Esophagus mucosa (tissue), 1 donor: ENCODE measurements at places on chromosomes 16 and 17. TPM values are rescaled to one million over a fixed set of nuclear protein-coding genes. Genes with fewer than 3 reads are reported as not detected.

KDM6B gene
- 16.7 TPM for total RNA-seq

TP53TG3D gene
- 0.48 TPM for total RNA-seq

PRSS21 gene
- 6.9 TPM for total RNA-seq

DNA sequence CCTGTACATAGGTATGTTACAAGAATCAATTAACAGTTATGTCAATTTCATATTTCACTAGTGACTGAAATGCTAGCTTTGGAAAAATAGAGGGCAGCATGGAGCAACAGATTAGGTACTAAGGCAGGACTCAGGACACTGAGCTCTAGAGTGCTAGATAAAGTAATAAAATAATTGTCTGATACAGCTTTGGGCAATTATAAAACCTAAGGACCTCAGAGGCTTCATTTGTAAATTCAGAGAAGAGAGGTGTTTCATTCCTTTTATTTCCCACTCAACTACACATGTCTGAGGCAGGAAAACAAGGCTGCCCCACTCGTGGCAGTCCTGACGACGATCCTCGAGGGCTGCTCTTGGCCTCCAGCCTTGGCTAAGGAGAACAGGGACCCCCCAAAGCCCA lies 81.5 kb downstream of the CA4 start:
- peak; percentile 35 for ATAC-seq

DNA sequence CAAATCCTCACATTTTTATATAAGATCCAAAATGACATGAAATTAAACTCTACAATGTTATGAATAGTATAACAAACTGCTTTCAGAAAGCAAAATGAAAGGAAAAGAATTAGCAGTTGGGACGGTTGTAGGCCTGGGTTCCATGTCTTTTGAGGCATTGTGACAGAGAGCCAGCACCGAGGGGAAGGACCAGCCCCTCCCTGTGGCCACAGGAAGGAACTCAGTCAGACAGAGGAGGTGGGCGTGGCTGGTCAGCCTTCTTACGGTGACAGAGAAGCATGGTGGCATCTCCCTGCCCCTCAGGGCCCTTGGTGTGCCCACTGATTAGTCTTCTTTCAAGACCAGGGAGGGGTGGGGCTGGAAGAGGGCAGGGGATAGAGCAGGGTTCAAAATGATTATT lies 5.7 kb downstream of the ZNF319 start:
- ATAC-seq = peak; percentile 42

DNA sequence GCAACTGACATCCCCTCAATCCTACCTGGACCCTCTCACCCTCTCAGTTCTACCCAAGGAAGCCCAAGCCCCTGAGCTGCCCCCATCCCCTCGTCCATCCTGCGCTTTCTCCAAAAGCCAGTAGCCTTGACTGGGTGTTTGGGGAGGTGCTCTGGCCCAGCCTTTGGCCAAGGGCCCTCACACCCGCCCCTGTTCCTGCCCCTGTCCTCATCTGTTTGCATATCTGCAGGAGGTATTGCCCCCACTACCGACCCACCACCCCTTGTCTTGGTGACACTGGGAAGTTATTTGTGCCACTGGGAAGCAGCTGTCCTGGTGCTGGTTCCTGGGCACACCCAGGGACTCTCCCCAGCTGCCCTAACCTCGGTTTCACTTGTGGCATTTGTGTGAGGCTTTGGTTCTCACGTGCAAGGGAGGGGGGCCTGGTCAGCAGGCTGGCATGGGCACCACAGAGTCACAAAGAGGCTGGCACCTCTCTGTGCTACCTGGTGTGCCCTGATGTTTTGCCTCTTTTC lies 75.3 kb downstream of the MRC2 start:
- no peak for ATAC-seq

- no peak for ATAC-seq
These were observed 42.0 kb upstream of the PVALEF start for GRCh38 chr17:81123052-81124048.

DNA sequence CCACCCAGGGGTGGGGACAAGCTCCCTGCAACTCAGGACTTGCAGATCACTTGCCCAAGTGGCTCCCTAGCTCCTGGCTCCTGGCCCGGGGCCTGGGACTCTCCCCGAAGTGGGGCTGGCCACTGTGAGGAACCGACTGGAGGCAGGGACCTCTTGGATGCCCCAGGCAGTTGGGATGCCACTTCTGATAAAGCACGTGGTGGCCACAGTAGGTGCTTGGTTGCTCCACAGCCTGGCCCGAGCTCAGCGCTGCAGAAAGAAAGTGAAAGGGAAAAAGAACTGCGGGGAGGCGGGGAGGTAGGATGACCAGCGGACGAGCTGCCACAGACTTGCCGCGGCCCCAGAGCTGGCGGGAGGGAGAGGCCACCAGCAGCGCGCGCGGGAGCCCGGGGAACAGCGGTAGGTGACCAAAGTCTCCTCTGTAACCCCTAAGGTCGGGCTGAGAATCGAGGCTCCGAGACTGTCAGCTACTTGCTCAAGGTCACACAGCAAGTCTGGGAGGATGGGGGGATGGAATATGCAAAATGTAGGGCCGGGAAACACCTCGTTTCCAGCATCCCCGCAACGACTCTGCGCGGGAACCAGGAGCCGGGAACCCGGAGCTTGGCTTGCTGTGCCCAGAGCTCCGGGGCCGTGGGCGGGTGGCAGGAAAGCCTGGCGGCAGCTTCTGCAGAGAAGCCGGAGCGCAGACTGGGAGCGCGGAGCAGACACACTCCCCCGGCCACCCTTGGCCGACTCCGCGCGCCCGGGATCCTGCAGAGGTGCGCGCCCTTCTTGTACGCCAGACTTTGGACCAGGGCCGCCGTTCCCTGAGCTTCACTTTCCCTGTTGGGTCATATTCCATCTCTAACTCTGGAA lies 1.9 kb downstream of the CIITA start:
- peak; percentile 70 for ATAC-seq
